GM12891 (cell line): ENCODE measurements at places on chromosomes 3 and 15.

GRCh38 chr3:128033102-128033501 is 19.1 kb upstream of the SEC61A1 start:
- no peak for DNase-seq

DNA sequence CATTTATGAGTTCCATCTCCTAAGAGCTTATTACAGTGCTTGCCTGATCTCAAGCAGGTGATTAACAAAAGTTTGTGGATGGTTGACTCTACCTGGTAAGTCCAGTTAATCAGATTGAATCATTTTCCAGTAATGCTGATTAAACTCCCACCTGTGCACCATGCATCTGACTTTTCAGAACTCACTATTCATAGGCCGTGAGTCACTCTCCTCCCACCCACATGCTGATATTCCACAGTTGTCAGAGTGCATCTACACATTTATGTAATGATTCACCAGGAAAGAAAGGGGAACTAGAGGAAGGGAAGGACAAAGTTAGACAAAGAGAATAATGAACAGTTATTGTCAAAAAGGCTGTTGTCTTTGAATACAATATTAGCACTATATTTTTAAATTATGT is 106.2 kb upstream of the UBE3A start:
- no peak for DNase-seq

GRCh38 chr3:5657106-5657505 is 469.6 kb downstream of the EDEM1 start:
- no peak for DNase-seq

DNA sequence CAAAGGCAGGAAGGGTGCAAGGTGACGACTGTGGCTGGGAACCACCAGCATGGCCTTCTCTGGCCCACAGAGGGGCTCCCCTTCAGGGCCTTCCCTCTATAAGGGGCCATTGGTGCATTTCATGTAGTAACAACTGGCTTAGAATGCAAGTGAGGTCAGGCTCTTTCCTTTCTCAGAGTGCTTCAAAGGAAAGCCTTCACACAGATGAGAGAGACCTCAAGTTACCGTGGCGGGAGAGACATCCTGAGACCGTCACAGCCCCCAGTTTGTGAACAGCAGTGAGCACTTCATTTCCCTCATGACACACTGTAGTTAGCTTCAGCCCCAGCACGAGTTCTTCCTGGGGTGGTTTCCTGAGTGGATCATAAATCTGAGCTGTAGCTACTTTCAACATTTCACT is 96.6 kb upstream of the LIMD1 start:
- no peak for DNase-seq

DNA sequence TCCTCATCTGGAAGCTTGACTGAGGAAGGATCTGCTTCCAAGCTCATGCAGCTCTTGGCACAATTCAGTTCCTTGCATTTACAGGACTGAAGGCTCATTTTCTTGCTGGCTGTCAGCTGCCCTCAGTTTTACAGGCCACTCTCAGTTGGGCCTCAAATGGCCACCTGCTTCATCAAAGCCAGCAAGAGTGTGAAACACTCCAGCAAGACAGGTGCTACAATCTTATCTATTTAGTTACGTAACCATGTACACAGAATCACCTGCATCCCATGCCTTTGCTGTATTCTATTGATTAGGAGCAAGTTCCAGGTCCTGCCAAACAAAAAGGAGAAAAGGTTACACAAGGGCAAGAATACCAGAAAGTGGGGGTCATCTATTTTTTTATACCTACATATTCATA is 40.8 kb downstream of the RHCG start:
- DNase-seq: no peak

- no peak for DNase-seq
Observed at GRCh38 chr3:116140100-116140689, 305.1 kb downstream of the LSAMP start.

- DNase-seq: no peak
Observed at GRCh38 chr15:59223736-59224135, 17.1 kb downstream of the LDHAL6B start.

GRCh38 chr15:67719330-67719959 is 105.9 kb upstream of the SKOR1 start:
- DNase-seq: no peak

DNA sequence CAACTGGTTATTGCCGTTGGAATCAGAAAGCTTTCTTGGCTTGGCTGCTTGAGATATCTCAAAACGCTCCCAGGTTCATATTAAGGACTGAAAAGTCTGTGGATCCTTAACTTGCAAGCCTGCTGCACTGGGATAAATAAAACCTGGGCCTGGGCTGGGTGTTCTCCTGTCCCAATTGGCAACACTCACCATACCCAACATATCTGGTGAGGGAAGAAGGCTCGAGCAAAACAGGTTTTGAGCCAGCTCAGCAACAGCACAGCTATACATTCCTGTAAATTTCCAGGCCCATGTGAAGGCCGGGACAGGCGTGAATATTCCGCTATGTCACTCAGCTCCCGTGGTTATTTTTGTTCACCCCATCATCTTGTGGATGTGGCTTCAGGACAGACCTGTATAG is 169.0 kb upstream of the BCL6 start:
- DNase-seq: no peak

- no peak for DNase-seq
Observed at GRCh38 chr3:81734742-81735141, 26.7 kb downstream of the GBE1 start.

GRCh38 chr3:43882976-43883680 is 192.4 kb downstream of the ABHD5 start:
- DNase-seq: no peak

- DNase-seq: no peak
Observed at GRCh38 chr3:81920816-81921215, 159.4 kb upstream of the GBE1 start.

DNA sequence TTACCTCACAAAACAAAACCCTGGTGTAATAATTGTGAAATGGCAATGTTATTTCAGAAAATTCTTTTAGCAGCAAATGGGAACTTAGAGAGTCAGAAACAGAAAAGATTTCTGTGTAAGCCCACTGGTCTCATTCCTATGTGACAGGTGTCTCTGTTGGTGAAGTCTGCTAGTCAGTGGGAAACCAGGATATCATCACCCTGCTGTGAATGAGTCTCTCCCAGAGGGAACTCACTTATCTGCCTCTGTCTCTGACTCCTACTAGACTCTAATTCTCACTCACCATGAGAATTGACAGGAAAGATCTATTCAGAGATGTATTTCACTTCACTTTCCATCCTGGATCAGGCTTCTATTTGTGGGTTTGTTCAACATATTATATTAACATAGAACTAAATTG is 266.0 kb downstream of the EPHA3 start:
- DNase-seq: no peak

- DNase-seq: no peak
Observed at GRCh38 chr3:129608087-129608935, 1.8 kb upstream of the PLXND1 start.

DNA sequence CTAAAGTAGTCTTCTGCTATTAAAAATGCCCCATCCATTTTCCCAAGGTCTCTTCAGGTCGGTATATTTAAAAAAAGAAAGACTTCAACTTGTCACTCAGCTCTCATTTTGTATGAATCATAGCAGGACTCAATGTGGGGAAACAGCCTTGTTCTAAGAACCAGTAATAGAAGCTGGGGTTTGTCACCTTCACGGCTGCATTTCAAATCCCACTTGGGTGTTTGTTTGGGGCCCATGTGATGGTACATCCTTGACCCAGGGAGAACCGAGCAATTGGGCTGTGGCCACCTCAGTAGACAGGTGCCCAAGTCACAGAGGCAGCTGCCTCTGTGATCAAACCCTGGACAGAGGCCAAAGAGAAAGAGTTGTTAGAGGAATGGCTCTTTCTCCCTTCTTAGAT is 70.3 kb upstream of the ARL8B start:
- no peak for DNase-seq

DNA sequence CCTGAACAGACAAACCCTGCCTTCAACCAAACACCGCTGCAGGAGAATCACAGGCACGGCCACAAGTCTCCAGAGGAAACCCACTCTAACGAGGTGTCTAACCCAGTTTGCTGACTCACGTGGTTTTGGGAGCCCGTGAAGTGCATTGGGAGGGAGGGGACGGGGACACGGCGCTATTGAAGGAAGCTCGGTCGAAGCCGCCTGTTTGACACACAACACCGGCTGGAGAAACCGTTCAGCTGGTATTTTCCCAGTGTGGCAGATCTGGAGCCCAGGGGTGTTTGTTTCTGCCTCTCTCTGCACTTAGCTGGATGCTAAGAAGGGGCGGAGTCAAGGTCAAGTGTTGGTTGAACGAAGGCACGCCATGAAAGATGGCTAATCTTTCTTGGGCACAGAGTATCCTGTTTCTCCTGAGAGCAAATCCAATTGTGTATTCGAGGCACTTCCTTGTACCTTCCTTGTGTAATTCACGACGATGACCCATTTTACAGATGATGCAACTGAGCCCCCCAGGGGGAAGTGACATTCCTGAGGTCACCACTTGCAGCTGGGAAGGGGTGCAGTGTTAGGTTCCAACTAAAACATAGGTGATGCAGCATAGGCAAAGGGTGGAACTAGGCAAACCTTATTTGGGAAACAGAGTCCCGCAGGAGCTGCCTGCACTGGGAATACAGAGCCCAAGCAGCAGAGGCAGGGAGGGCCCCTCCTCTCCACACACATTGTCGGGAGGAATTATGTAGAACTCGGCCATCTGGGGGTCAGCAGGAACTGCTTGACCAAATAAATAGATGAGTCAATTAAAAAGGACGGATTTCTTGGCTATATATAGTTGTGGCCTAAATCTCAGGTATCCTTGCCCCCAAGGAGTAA is 22.5 kb downstream of the SLC6A6 start:
- no peak for DNase-seq

GRCh38 chr3:11164607-11165006 is 10.3 kb downstream of the HRH1 start:
- DNase-seq: no peak

- DNase-seq: no peak
Observed at GRCh38 chr15:82847703-82848102, 38.3 kb downstream of the WHAMM start.

- DNase-seq: no peak
Observed at GRCh38 chr3:182713111-182713510, 80.2 kb upstream of the ATP11B start.

DNA sequence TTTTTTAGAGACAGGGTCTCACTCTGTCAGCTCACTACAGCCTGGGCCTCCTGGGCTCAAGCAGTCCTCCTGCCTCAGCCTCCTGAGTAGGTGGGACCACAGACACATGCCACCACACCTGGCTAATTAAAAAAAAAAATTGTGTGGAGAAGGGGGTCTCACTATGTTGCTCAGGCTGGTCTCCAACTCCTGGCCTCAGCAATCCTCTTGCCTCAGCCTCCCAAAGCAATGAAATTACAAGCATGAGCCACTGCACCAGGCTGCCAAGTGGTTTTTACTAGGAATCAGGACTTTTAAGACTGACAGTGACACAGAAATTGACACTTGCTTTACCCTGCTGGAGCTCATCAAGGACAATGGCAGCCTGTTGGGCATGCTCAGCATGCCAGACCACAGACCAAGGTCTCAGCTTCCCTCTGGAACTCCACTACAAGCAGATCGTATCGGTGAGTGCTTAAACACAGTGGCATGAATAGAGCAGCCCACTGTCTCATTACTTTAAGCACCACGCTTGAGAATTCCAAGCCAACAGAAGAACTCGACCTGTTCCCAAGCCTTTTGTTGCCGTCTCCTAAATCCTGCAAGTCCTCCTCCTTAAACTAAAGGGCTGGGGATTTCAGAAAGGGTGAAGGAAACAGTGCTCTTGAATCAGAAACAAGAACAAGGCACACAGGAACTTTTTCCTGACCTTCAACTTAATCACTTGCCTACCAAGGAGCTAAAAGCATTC is 41.4 kb downstream of the EOMES start:
- no peak for DNase-seq

DNA sequence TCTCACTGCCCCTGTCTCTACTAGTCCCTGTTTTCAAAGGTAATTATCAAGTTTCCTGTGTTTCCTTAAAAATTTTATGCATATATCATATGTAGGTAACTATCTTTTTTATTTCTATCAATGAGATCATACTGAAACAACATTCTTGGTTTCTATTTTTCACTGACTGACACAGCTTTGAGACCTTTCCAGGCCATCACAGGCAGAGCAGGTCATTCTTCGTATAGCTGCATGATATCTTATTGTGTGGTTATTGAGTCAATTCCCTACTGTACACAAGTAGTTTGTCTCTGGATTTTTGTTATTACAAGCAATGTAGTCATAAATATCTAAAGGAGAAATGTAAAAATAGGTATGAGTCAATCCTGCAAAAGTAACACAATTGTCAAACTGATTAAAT is 169.6 kb downstream of the CFAP20DC start:
- no peak for DNase-seq

DNA sequence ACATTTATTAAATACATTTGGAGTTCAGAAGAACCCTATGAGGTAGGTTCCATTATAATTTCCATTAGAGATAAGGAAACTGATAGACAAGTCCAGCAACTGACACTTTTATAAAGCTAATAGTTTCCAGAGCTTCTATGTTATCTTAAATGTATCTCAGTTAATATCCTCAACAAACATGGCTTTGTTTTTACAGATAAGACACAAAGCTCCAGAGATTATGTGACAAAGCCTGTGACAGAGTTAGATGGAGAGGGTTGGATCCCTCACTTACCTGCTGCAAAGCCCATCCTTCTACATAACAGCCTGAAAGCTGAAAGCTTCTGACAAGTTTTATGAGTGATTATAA is 473 bp upstream of the COMMD2 start:
- DNase-seq: no peak

- peak; percentile 44 for DNase-seq
Observed at GRCh38 chr15:80160570-80161156, 7.9 kb downstream of the FAH start.

DNA sequence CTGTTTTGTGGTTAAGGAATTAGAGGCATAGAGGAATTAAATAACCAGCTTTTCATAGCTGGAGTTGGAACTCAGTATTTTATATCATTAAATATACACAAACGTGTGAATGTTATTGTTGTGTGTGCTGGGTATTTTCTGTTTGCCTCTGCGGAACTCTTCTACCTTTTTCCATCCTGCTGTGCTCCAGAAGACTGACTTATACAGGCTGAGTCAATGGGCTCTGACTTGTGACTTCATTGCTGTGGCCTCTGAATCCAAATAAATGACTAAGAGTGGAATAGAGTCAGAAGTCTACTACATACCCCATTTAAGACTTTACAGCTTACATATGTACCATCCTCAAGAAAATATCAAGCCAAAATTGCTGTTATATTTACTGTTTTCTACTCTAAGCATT is 17.6 kb downstream of the ARIH1 start:
- DNase-seq: no peak

DNA sequence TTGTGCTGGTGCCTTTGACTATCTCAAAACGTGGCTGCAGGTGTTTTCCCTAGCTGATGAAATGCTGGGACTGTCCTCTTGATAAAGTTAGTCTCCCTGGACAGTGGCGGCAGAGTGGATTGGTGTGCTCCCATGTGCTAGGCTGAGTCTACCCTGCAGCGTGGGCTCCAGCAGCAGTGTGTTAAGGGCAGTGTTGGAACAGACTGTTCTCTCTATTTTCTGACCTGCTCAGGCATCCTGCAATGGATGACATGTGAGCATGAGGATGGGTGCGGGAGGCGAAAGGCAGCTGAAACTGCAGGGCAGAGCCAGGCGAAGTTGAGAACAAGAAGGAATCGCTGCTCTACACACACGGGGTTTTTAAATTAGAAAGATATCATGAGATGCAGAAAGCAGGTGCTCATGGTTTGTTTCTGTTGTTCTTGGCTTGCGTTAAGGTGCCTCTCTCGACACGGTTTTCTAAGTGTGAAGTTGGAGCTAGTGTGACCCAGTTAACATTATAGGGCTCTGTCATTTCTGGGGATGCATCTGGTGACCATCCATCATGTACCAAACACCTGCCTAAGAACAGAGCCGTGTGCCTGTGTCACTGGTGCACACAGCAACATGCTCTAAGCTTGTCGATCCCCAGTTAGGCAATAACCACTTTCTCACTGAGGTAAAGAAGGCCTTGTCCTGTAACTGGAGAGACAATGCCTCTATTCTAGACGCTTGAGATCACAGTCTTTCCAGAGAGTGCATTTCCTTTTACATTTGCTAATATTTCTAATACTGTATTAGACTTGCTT is 44.3 kb downstream of the SLCO3A1 start:
- DNase-seq: no peak
